Frontal cortex (tissue), 4 donors: ENCODE measurements at places on chromosomes 11 and 22.

DNA sequence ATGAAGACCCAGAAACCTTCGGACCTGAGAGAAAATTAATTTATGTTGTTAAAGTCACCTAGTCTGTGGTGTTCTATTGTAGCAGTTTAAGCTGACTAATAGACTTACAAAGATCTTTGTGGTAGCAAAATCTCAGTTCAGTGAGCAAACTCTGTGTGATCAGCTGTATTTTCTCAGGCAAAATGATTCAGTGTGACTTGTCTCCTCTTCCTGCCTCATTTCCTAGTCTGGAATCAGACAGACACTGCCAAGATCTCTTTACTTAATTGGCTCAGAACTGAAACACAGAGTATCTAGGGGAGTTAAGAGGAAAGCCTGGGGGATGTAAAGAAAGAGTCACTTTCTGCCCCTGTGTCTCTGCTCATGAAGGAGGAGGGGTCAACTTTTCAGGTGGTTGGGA lies 564.7 kb downstream of the KCNA4 start:
- DNase-seq, result no peak

DNA sequence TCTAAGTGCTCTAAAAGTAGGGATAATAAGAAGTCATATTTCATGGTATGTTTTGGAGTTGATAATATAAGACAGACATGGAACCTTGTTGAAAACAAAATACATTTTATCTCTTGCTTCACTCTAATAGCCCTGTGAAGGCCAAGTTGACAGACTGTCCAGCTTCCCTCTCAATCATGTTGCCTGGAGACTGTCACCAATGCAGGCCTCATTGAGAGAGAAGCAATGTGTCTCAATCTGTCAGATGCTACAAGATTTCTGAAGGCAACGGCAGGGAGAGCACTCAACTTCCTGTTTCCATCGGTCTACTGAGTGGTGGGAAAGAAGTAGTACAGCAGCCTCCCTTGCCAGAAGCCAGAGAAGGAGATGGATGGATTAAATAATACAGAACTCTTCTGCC lies 23.6 kb upstream of the FJX1 start:
- DNase-seq, result no peak

DNA sequence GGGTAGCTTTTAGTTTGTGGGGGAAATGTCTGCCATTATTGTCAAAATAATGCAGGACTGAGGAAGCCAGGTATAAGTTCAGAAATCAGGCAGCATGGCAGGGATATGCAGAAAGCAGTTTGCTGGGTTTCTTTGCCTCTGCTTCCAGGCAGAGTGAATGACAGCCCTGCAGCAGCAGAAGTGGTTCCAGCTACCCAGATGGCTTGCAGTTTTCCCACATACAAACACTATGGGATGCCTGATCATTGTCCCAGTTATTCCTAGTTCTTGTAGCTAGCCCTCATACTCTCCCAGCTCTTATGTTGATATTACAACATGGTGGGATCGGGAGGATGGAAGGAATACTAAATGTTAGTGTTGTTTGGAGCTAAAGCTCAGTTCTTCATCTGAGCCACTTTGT lies 2.8 kb upstream of the DIXDC1 start:
- no peak for DNase-seq

DNA sequence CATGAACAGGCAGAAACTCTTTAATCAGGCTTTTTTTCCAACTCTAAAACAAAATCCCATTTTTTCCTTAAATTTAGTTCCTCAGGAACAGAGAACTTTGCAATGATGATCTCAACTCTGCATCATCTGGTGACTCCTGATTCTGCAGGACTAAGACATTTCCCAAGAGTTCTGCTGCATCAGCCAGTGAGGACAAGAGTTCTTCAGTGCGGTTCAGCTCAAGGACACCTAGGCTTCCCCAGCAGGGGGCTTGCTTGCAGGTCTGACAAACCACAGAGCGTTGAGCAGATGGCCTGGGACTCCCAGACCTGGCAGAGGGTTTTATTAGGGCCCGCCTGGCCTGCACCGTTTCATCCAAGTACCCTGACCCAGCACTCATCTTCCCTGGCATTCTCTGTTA lies 6.4 kb downstream of the CDCA5 start:
- DNase-seq, result no peak

GRCh38 chr11:79078999-79079398 lies 361.8 kb downstream of the TENM4 start:
- no peak for DNase-seq

- DNase-seq, result no peak
Measured at GRCh38 chr11:92964471-92964870, 5.0 kb upstream of the MTNR1B start.

GRCh38 chr11:92776676-92777075 lies 192.8 kb upstream of the MTNR1B start:
- no peak for DNase-seq

GRCh38 chr11:46249938-46250744 lies 27.3 kb upstream of the CREB3L1 start:
- DNase-seq, result no peak

DNA sequence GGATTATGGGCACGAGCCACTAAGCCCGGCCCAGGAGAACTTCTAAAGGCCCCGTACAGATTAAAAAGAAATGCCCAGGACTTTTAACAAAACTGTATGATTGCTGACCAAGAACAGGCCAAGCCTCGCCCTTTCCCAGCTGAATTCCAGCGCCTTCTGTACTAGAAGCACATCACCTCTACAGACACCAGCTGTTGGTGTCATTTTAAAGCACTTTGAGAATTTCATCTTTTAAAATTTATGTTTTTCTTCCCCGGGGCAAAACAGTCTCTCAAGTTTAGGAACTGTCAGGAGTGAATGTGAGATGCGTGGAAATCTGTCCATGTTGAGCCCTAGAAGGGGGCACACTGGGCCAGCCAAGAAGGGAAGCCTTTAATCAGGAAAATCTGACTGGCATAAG lies 362.4 kb downstream of the LARGE1 start:
- DNase-seq, result no peak

GRCh38 chr11:22076271-22076930 lies 116.5 kb upstream of the ANO5 start:
- no peak for DNase-seq
